ENCODE measurements at places on chromosomes 5 and 9.
A peak's percentile ranks its signal among the peaks of the same experiment; 100 is the strongest.

DNA sequence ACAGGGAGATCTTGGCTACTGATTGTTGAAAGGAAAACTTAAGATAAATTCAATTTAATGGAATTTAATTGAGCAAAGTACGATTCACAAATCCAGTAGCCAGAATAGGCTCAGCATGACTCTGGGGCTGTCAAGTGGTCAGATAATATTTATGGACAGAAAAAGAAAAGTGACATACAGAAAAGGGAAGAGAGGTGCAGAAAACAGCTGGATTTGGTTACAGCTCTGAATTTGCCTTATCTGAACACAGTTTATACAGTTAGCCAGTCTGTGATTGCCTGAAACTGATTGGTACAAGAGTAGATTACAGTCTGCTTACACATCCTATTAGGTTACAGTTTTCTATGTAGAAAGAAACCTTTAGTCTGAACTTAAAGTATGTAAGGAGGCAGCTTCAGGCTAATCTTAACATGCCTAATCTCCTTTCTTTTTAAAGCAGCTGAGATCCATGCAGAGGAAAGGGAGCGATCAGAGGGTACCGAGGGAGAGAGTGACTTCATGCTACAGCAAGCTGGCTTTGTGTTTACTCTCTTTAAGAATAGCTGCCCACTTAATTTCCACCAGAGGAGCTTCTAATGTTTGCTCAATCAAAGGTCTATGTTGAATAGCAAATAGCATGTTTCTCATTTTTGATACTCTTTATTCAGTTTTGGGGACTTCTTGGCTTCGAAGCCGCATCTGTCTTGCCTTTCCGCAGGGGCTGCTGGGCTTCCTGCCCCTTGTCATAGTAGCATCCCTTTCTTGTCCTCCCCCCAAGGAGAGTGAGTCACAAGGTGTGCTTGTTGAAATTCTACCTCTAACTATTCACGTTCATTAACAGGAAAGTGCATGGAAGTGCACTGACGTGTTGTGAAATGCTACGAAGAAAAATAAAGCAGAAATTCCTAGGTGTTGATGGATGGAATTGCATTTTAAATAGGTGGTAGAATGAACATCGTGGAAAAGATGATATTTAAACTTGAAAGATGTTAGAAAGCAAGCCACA, 761.2 kb downstream of the TAF11L14 start:
- no peak for DNase-seq

DNA sequence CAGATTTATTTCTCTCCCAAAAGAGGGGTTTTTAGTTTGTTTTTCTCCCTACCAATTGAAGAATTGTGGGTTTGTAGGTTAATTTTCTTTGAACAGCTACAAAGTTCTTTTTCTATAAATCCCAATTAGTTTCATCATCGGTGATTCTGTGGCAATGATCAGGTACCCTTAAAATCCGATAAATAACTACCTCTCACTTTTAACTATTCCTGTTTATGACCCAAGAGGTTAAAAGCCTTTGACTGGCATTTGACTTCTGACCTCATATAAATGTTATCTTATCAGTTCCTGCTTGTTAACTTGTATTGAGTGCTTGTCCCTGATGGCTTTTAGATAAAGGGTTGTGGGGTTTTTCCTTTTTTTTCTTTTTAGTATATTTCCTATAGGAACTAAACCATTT, 124.4 kb upstream of the TMEM161B start:
- no peak for DNase-seq

- no peak for DNase-seq
Measured at GRCh38 chr9:134634176-134634575, 7.4 kb upstream of the COL5A1 start.

GRCh38 chr5:142952229-142952628, 182.1 kb downstream of the ARHGAP26 start:
- DNase-seq, result no peak

GRCh38 chr5:31569068-31569467, 37.0 kb downstream of the C5orf22 start:
- DNase-seq, result no peak

GRCh38 chr9:107866711-107867311, 377.2 kb upstream of the KLF4 start:
- DNase-seq, result no peak

DNA sequence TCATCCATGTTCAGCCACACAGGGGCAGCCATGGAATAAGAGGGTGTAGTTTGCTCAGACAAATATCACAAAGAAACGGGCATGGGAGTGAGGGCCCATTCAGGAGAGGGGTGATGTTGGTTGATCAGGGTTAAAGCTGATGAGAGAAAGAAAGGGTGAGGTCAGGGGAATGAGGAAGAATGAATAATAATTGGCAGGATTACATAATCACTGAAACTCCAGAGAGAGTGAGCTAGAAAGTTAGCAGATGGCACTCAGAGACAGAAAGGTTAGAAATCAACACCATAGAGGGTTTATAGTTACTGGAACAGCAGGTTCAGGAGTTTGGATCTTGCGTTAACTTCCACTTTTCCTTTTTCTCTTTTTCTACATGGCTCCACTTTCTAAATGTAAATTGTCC, 113.9 kb downstream of the TAF11L14 start:
- DNase-seq, result no peak

- DNase-seq, result no peak
Measured at GRCh38 chr9:109770101-109770500, 9.9 kb upstream of the PALM2AKAP2 start.

DNA sequence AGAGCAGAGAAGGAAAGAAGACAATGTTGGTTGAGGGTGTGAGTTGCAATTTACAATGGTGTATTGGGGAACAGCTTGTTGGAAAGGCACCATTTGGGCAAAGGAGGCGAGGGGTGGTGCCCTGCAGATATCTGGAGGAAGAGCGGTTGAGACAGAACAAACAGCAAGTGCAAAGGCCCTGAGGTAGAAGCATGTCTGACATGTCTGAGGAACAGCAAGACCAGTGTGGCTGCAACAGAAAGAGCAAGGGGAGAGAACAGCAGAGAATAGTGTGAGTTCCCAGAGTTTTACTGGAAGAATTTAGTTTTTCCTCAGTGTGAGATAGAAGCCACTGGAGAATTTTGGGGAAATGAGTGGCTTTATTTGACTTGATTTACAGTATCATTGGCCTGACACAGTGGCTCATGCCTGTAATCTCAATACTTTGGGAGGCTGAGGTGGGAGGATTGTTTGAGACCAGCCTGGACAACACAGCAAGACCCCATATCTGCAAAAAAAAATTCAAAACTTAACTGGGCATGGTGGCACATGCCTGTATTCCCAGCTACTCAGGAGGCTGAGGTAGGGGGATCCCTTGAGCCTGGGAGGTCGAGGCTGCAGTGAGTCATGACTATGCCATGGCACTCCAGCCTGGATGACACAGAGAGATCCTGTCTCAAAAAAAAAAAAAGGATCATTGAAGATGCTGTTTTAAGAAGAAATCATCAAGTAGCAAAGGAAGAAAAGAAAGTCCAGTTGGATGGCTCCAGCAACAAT, 13.6 kb downstream of the CMBL start:
- no peak for DNase-seq

GRCh38 chr5:7415123-7415522, 19.2 kb downstream of the ADCY2 start:
- DNase-seq, result no peak

DNA sequence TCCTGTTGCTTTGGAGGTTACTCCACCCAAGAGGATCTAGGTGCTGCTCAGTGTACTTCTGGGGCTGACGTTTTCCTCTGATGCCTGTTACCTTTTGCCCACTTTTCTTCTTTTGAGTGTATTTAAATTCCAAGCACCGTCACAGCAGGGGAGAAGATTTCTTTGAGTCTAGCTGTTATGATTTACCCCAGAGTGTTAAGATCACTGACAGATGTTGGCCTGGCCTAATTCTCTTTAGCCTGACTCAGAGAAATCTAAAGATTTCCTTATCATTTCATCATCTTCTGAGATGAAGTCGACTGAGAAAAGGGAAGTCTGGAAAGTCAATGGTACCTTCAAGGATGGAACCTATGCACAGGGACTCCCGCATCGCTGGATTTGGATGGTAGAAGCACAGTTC, 191.5 kb downstream of the FBXL7 start:
- no peak for DNase-seq

GRCh38 chr5:78604689-78605285, 43.8 kb downstream of the LHFPL2 start:
- DNase-seq, result no peak

GRCh38 chr5:119418606-119419100, 33.6 kb upstream of the HSD17B4 start:
- no peak for DNase-seq

DNA sequence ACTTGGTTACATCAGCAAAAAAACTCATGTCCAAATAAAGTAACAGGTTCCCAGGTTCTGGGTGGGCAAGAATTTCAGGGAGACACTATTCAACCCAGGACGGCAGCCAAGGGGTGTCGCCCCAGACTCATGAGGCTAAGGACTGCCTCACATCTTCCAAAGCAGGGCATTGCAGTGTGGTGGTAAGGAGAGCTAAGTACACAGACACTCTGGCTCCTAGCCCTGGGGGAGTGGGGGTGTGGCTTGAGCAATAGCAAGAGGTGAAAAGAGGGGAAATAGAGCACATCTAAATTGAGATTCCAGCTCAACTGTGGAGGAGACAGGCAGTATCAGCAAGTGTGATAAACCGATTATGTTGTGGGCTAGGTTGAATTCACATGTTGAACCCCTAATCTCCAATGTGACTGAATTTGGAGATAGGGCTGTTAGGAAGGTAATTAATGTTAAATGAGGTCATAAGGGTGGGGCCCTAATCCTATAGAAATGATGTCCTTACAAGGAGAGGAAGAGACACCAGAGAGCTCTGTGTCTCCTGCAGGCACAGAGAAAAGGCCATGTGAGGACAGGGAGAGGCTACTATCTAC, 49.9 kb upstream of the MARCHF11 start:
- no peak for DNase-seq

DNA sequence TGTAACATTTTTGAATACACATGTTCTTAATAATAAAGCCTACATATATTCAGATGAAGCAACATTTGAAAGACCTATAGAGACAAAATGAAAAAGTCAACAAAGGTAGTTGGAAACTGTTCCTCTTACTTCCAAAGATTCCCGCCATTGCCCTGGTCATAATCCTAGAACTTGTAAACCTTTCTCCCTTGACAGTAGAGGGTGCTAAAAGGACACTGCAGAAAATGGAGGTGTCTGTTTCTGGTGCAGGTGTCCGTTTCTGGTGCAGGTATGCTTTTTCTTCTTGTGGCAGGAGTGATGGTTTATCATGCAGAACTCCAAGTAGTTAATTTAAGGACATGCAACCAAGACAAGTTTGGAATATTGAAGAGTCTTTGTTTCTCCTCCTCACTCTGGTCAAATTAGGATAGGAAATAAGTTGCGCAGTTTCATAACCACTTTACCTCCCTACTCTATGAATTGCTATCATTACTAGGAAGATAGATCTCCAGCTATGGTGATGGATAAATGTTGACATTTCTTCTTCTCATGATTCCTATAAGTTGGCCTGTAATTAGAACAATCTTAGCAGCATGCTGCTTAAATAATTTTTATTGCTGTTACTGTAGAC, 56.0 kb upstream of the FAM174A start:
- no peak for DNase-seq

GRCh38 chr9:136147038-136147889, 28.6 kb upstream of the TMEM250 start:
- DNase-seq, result no peak

DNA sequence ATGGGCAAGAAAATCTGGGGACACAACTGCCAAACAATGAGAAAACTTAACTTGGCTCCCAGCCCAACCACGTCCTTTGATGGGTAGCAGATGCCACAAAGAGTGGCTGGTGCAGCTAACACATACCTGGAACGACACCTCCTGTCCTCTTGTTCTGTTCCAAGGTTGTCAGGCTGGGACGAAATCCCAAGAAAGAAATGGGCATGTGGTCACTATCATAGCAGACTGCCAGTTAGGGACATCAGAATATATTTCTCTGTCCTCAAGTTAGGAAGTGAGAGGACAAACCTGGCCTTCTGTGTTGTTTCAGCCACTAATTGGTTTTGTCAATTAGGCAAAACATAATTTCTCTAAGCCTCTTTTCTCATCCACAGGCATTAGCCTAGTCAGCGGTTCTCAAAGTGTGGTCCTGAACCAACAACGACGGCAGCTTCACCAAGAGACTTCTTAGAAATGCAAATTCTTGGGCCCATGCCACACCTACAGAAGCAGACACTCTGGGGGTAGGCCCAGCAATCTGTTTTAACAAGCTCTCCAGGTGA, 63.4 kb downstream of the RAPGEF1 start:
- DNase-seq, result peak; percentile 36

- no peak for DNase-seq
Measured at GRCh38 chr5:136799806-136800372, 434.5 kb upstream of the TRPC7 start.

DNA sequence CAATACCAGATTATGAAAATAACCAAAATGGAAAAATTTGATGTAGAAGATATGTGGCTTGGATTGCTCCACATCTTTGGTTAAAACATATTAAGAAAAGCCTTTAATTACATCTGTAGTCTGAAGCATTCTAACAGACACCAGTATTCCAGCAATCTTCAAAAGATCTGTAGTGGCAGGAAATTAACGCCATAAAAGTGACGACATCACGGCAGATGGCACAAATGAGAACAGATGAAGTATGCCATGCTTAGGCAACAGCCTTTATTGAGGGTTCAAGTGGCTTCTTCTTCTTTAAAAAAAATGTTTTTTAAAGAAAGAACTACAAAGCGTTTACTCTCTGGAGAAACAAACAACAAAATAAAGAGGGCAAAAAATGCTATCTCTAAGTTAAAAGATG, 164.2 kb downstream of the MEF2C start:
- no peak for DNase-seq

GRCh38 chr5:1008451-1009358, at the start of gene NKD2:
NKD2 (plus strand) TSS chr5:1008802; CDS start chr5:1009058, 256 bp downstream.
- peak; percentile 64 for DNase-seq

- DNase-seq, result no peak
Measured at GRCh38 chr5:113035096-113035495, 58.5 kb downstream of the DCP2 start.

DNA sequence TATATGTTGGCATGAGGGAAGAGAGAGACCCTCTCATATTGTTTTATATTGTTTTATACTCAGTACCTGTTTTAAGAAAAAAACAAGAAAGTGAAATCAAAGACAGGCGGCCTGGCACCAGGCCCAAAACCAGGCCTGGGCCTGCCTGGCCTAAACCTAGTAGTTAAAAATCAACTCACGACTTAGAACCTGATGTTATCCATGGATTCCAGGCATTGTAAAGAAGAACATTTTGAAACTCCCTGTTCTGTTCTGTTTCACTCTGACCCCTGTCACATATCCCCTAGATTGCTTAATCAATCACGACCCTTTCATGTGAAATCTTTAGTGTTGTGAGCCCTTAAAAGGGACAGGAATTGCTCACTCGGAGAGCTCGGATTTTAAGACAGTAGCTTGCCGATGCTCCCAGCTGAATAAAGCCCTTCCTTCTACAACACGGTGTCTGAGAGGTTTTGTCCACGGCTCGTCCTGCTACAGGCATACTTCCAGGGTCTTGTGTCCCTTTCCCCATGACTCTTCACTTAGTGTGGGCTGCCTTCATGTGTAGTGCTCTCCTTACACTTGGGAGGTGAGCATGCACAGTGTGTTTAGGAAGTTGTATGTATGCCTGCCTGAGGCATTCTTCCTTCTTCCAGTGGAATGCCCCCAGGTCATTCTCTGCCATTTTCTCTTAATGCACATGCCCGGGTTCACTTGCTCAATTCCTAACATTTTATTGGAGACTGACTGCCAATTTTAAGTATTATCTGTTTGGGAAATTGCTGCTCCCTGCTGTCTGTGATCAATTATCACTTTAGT, 17.8 kb downstream of the TBCA start:
- DNase-seq, result no peak

Data from stimulated activated CD4-positive, alpha-beta T cell treated with anti-CD3 and anti-CD28 coated beads, Interleukin-15, amount 100 ng/mL, for 24 hours (primary cell).